ENCODE measurements at places on chromosomes 4 and X.

DNA sequence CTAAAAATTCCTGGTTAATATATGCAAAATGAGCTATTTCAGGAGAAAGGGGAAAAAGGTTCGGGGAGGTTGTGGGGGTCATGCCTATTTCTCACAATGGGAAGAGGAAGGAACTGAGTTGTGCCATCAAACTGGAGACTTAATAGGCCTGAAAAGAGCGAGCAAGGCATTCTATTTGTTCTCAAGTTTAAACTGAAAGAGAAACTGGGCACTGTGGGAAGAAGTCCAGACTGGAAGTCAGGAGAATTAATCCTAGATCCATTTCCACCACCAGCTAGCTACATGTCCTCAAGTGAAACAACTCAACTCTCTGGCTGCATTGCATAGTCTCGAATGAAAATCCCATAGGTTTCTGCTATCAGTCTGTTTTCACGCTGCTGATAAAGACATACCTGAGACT is 50.6 kb downstream of the PPARGC1A start:
- no peak overlapping the region for H3K4me3 ChIP-seq
- H3K4me1 ChIP-seq, result no peaks in the 10 kb centered on the region
- H3K27me3 ChIP-seq, result no peaks in the 10 kb centered on the region
- no peak overlapping the region for H3K27ac ChIP-seq
- H3K36me3 ChIP-seq, result no peaks in the 10 kb centered on the region
- DNase-seq, result no peak

GRCh38 chr4:1503583-1504471 is 97.6 kb upstream of the NKX1-1 start:
- no peak overlapping the region for H3K4me3 ChIP-seq
- no peak for DNase-seq
- H3K27ac ChIP-seq, result no peak overlapping the region
- H3K27me3 ChIP-seq, result no peaks in the 10 kb centered on the region
- H3K36me3 ChIP-seq, result no peaks in the 10 kb centered on the region
- no peaks in the 10 kb centered on the region for H3K4me1 ChIP-seq

- H3K4me3 ChIP-seq, result peak overlapping the region; percentile 82
- H3K27ac ChIP-seq, result peak overlapping the region; percentile 89
- no peak for DNase-seq
- H3K4me1 ChIP-seq, result peaks cover 23% of the 10 kb centered on the region
- no peaks in the 10 kb centered on the region for H3K36me3 ChIP-seq
These were observed 704 bp upstream of the SEPSECS start for GRCh38 chr4:25160714-25161592.

DNA sequence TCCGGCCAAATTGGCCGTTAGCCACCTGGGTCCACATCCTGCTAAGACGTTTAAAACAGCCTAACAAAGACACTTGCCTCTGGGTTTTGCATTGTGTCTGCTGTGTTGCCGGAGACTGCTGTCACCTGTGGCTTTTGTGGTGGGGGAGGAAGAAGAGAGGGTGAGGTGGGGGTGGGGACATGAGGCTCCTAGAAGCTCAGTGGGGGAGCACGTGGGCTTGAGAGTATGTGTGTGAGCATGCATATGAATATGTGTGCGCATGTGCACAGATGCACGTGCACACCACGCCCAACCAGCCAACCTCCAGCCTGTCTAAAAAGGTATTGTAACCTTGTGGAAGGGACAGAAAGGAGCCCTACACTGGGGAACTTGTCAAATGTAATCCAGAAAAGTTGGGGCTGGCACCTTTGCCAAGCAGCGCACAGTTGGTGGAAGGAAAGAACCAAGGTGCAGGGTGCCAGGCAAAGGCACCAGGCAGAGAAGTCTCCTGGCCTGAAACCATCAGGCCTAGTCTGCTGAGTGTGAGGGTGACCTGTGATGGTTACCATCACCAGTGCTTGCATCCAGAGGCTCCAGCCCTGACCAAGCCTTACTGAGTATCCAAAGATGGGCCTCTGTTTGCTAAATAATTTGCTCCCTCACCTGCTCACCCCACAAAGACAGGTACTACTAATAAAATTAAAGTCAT is 10.1 kb upstream of the SASH3 start:
- no peak overlapping the region for H3K27ac ChIP-seq
- no peak overlapping the region for H3K4me3 ChIP-seq
- H3K36me3 ChIP-seq, result no peaks in the 10 kb centered on the region
- no peak for DNase-seq
- H3K4me1 ChIP-seq, result no peaks in the 10 kb centered on the region

- no peaks in the 10 kb centered on the region for H3K4me1 ChIP-seq
- H3K36me3 ChIP-seq, result no peaks in the 10 kb centered on the region
- H3K27me3 ChIP-seq, result no peaks in the 10 kb centered on the region
- no peak for DNase-seq
- no peak overlapping the region for H3K27ac ChIP-seq
- no peak overlapping the region for H3K4me3 ChIP-seq
These were observed 46.5 kb downstream of the CWH43 start for GRCh38 chr4:49032440-49033161.

DNA sequence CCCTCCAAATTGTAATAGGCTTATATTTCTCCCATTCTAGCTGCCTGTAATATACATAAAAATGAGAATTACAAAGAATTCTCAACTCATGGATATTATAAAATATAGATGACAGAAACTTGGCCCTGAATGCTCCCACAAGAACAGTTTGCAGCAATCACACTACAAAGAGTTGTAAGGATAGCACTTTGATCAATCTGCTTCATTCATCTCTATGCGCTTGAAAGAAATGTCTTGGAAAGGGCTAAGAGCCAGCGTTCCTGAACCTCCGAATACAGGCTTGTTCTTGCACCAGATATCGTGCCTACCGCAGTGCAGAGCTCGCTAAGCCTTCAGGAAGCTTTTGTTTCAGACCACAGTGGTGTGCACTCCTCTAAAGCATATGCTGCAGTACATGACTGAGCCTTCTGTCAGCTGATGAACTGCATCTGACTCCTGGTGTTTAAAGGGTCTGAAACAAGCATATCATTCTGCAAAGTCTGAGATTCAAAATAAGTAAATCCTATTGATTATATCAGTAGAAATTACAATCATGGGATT is 417.6 kb upstream of the ZFP42 start:
- DNase-seq, result no peak
- no peaks in the 10 kb centered on the region for H3K27me3 ChIP-seq
- H3K4me1 ChIP-seq, result no peaks in the 10 kb centered on the region
- no peak overlapping the region for H3K27ac ChIP-seq

- H3K27me3 ChIP-seq, result no peaks in the 10 kb centered on the region
- peaks cover 11% of the 10 kb centered on the region for H3K4me1 ChIP-seq
- DNase-seq, result no peak
- no peaks in the 10 kb centered on the region for H3K36me3 ChIP-seq
- no peak overlapping the region for H3K27ac ChIP-seq
These were observed 81.1 kb downstream of the CT47B1 start for GRCh38 chrX:120794525-120794975.

GRCh38 chr4:74640111-74640903 is 154.0 kb downstream of the BTC start:
- no peak for DNase-seq
- H3K36me3 ChIP-seq, result no peaks in the 10 kb centered on the region
- H3K27ac ChIP-seq, result no peak overlapping the region
- H3K4me3 ChIP-seq, result no peak overlapping the region
- no peaks in the 10 kb centered on the region for H3K4me1 ChIP-seq
- H3K27me3 ChIP-seq, result no peaks in the 10 kb centered on the region
